ENCODE measurements at places on chromosomes 1 and 21.

DNA sequence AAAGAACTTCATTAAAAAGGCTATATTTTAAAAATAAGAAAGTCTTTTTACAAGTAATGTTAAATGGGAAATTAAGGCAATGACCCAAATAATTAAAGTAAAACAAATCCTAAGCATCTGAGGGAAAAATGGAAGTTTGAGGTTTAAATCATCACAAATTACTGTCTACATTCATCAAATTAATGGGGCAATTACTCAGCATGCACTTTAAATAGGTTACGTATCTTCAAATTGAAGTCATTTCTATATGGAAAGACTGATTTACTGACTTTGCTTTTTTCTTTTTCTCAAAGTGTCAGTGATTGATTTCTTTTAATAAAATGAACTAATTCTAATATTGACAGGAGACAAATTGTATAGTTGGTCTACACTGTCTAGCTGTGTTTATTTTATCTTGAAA is 1452.3 kb downstream of the NCAM2 start:
- no peak for DNase-seq

DNA sequence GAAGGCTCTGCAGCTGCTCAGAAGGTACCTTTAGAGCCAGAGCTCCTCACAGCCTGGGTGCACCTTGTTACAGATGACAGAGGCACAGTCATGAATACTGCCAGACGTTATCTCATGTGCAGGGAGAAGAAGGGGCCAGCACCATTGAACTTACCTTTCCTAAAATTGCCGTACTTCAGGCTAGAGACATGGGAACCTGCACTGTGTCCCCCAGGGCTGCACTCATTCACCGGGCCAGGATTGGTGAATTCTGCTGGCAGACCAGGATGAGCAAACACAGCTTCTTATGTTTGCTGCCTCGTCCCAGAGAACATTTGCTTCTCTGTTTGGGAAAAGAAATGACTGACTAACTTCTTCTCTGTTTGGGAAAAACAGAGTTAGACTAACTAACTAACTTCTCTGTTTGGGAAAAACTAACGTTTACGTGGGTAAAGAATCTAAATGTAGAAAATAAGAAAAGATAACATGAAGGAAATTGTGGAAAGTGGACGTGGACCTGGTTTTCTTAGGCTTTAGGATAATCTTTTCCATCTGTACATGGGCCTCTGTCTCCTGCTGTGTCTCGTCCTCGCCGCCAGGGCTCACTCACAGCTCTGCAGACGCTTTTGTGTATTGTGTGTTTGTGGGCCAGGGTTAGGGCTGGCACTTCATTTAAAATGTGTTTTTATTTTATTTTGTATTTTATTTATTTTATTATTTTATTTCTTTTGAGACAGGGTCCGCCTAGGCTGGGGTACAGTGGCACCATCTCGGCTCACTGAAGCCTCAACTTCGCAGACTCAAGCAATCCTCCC is 9.9 kb downstream of the OBSCN start:
- no peak for DNase-seq

GRCh38 chr1:170027760-170028159 is 46.7 kb downstream of the KIFAP3 start:
- DNase-seq = no peak

DNA sequence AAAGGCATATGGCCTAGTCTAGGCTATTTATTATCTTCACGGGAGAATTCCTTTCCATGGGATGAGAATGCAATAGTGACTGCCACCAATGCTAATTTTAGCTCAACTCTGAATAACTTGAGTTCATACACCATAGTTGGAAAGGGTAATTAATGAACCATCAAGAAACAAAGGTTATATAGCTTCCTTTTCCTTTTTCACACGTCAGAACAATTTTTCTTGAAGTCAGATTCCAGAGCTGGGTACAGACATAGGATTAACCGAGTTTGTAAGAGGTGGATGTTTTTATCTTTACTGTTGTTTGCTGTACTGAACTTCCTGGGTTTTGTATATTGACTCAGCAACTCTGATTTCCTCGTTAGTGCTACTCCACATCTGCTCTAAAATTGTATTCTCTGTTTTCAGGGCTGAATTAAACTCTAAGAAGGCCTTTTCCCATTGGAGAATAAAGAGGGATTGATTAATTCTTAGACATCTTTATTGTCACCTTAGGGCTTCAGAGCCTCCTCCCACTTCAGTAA is 262.0 kb downstream of the NUF2 start:
- no peak for DNase-seq

All from spleen (tissue), 13 donors.